ENCODE measurements at places on chromosomes 1 and 21.
A peak's percentile ranks its signal among the peaks of the same experiment; 100 is the strongest.

DNA sequence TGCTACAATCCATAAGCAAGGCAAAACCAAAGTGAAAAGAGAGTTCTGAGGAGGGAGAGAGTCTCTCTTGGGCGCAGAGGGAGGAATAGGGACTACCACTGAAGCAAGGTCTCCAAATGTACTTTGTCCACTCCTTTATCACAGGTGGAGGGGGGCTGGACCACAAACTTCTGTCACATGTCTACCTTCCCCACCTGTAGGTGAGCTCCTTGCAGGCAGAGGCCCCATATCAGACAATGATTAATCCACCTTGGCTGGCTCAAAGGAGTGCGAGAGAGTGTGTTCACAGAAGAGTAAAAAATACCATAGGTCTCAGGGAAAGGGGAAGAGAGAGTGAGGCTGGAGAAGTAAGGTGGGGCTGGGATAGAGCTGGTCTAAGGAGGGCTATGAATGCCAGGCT lies 4.5 kb downstream of the BEND5 start:
- H3K4me1 ChIP-seq, result peaks cover 52% of the 10 kb centered on the region
- peaks cover 37% of the 10 kb centered on the region for H3K36me3 ChIP-seq
- H3K4me3 ChIP-seq, result no peak overlapping the region
- no peak for DNase-seq
- no peak overlapping the region for H3K27ac ChIP-seq

DNA sequence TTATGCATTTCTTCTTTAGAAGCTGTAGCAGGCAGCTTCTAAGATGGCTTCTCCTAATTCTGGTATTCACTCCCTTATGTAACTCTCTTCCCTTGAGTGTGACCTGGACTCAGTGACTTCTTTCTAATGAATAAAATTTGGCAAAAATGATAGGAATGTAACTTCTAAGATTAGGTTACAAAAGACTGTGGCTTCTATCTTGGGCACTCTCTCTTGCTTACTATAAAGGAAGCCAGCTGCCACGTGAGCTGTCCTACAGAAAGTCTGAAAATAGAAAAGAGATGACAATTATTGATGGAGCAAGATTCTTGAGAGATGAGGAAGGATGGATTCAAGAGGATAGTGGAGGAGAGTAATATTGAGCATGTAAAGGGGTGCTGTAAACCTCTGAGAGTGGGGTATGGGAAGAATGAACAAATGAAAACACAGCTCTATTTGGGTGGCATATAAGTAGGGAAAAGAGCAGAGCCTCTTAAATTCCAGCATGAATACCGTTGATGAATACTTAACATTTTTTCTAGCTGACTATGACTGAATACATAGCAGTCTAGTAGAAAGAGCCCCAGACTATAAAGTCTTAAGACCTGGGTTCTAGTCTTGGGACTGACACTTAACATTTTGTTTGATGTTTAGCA lies 5.5 kb downstream of the TSEN15 start:
- H3K4me1 ChIP-seq, result peaks cover 28% of the 10 kb centered on the region
- H3K27ac ChIP-seq, result no peak overlapping the region
- peaks cover 70% of the 10 kb centered on the region for H3K36me3 ChIP-seq
- no peaks in the 10 kb centered on the region for H3K27me3 ChIP-seq
- no peak for DNase-seq
- no peak overlapping the region for H3K4me3 ChIP-seq

GRCh38 chr1:182348961-182349747 lies 42.4 kb downstream of the GLUL start:
- H3K27ac ChIP-seq, result peak overlapping the region; percentile 68
- H3K4me3 ChIP-seq, result no peak overlapping the region
- peaks cover 16% of the 10 kb centered on the region for H3K4me1 ChIP-seq

- no peak for DNase-seq
- H3K27me3 ChIP-seq, result peaks cover 33% of the 10 kb centered on the region
- no peak overlapping the region for H3K4me3 ChIP-seq
- H3K4me1 ChIP-seq, result no peaks in the 10 kb centered on the region
- H3K36me3 ChIP-seq, result peaks cover 1% of the 10 kb centered on the region
Observed at GRCh38 chr1:33070628-33071027, 10.3 kb upstream of the AZIN2 start.

GRCh38 chr1:93206567-93206954 lies 26.0 kb downstream of the CCDC18 start:
- no peak overlapping the region for H3K27ac ChIP-seq
- peaks cover 38% of the 10 kb centered on the region for H3K36me3 ChIP-seq
- no peak overlapping the region for H3K4me3 ChIP-seq

All from nephron progenitor cell (in vitro differentiated cells).